Activated CD8-positive, alpha-beta memory T cell treated with anti-CD3 and anti-CD28 coated beads, Interleukin-2, amount 10 ng/mL, durations not matched to agents 7 days and 5 days (primary cell): ENCODE measurements at places on chromosomes 3 and 15. TPM values are rescaled to one million over a fixed set of nuclear protein-coding genes. Genes with fewer than 3 reads are reported as not detected.

- H3K4me3 ChIP-seq = no peak overlapping the region
- peaks cover 67% of the 10 kb centered on the region for H3K4me1 ChIP-seq
- H3K27me3 ChIP-seq = no peaks in the 10 kb centered on the region
- DNase-seq = peak; percentile 38
- peak overlapping the region; percentile 94 for H3K27ac ChIP-seq
These were observed 61.4 kb upstream of the KLF13 start for GRCh38 chr15:31265090-31265870.

Gene GOLGA8T
- 0.47 TPM for total RNA-seq

DNA sequence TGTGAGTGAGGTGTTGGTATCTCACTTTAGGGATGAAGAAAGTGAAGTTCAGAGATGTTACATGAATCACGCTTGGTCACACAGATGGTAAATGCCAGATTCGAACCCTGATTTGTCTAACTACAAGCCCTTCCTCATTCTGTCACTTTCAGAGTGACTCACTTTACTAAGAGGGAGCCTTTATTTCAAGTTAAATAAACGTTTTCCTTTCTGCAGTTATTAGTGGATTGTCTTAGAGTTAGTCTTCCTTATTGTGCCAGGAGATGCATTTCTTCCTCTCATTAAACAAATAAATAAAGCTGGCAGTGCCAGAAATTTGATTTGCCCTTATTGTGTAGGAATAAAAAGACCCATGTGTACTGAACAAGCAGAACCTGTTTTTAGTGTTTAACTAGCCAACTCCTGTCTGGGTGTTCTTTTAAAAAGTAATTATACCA, 162.5 kb downstream of the AKAP13 start:
- DNase-seq = no peak
- peaks cover 80% of the 10 kb centered on the region for H3K4me1 ChIP-seq
- peaks cover 10% of the 10 kb centered on the region for H3K36me3 ChIP-seq
- H3K4me3 ChIP-seq = peak overlapping the region; percentile 63

Gene ANKUB1
- not detected for total RNA-seq

GRCh38 chr15:99707473-99708270, 25.6 kb downstream of the LYSMD4 start:
- H3K4me1 ChIP-seq = peaks cover 46% of the 10 kb centered on the region
- DNase-seq = peak; percentile 65
- H3K27me3 ChIP-seq = no peaks in the 10 kb centered on the region
- peaks cover 1% of the 10 kb centered on the region for H3K36me3 ChIP-seq
- peak overlapping the region; percentile 62 for H3K4me3 ChIP-seq

Gene TUSC7
- total RNA-seq = not detected

Gene SAMD7
- total RNA-seq = not detected

GRCh38 chr15:64122444-64122843, 26.7 kb downstream of the SNX1 start:
- no peak overlapping the region for H3K27ac ChIP-seq
- H3K36me3 ChIP-seq = peaks cover 46% of the 10 kb centered on the region
- peaks cover 6% of the 10 kb centered on the region for H3K4me1 ChIP-seq
- DNase-seq = no peak
- no peak overlapping the region for H3K4me3 ChIP-seq

GRCh38 chr15:87761736-87762509, 494.6 kb downstream of the NTRK3 start:
- peaks cover 10% of the 10 kb centered on the region for H3K4me1 ChIP-seq
- peaks cover 3% of the 10 kb centered on the region for H3K36me3 ChIP-seq
- peak overlapping the region; percentile 16 for H3K27ac ChIP-seq
- H3K27me3 ChIP-seq = no peaks in the 10 kb centered on the region

Gene ATP13A4
- 3.7 TPM for total RNA-seq

DNA sequence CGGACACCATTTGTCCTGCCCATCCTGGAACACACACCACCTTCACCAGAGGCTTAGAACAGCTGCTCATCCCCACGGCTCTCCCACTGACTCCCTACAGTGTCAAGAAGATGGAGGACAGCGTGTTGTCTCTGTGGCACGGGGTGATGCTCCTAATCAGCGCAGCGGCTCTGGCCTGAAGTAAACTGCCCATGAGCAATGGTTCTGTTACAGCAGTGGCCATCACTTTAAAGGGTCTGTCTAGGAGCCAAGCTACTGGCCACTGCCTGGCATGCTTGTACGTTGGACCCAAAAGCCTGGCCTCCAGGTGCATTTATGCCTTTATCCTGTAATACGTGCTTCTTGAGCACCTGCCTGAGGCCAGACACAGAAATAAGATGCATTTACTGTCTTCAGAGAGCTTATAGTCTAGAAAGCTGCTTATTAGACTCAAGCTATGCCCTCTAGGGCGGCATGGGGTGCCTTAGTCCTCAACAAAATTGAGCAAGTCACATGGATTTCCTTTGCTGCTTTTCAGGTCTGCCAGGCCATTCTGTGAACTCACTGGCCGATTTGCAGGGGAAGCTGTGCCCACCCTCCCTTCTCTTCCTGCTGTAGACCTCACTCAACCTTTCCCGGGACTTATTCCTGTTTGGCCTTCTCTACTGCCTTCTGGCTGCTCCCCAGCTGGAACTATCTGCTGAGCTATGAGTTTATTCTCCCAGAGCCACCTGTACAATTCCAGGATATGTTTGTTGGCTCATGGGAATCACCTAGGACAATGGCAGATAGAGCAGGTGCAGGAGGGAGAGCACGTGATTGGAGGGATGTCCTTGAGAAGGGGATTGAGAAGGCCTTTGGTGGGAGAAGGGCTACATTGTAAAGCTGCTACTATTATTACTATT, 51.9 kb downstream of the STARD5 start:
- H3K4me3 ChIP-seq = no peak overlapping the region
- no peaks in the 10 kb centered on the region for H3K27me3 ChIP-seq
- H3K4me1 ChIP-seq = peaks cover 32% of the 10 kb centered on the region
- H3K36me3 ChIP-seq = peaks cover 6% of the 10 kb centered on the region
- DNase-seq = no peak

GRCh38 chr3:100777271-100777670, 68.0 kb downstream of the TFG start:
- no peak for DNase-seq
- H3K4me1 ChIP-seq = no peaks in the 10 kb centered on the region
- no peaks in the 10 kb centered on the region for H3K27me3 ChIP-seq
- no peak overlapping the region for H3K4me3 ChIP-seq

Gene SCAANT1
- total RNA-seq = not detected

GRCh38 chr3:16024548-16024947, 149.9 kb upstream of the GALNT15 start:
- no peak for DNase-seq
- peaks cover 11% of the 10 kb centered on the region for H3K27me3 ChIP-seq
- H3K27ac ChIP-seq = no peak overlapping the region
